ENCODE measurements at places on chromosomes 13 and 19.

- no peak for DNase-seq
These were observed 40.3 kb upstream of the IPO5 start for GRCh38 chr13:97913206-97913605.

GRCh38 chr19:44308011-44308410, 3.2 kb upstream of the ZNF235 start:
- no peak for DNase-seq

GRCh38 chr13:73717632-73718031, 416.6 kb downstream of the KLF12 start:
- no peak for DNase-seq

DNA sequence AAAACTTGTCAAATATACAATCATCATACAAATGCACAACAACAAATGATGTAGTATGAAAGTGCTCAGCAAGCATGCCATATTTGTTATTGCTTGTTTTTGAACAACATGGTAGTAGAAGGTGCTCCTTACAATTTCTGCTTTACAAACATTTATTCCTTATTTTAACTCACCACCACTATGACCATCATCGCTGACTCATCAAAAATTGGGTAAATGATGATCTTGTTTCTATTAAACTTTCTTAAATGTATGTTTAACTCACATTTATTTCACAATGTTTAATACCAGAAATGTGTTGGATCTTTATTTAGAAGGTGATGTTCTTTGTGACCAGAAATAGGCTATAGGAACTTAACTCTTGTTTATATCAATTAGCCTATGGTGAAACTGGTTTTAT, 45.5 kb downstream of the KCNRG start:
- DNase-seq = no peak

- DNase-seq = no peak
These were observed 1.1 kb downstream of the PPP1R12C start for GRCh38 chr19:55116232-55116858.

GRCh38 chr13:39835253-39835652, 179.8 kb downstream of the COG6 start:
- no peak for DNase-seq

- DNase-seq = no peak
These were observed 28.4 kb upstream of the CCNP start for GRCh38 chr19:40254714-40255418.

GRCh38 chr13:99269627-99270241, 11.6 kb upstream of the GPR18 start:
- peak; percentile 70 for DNase-seq

GRCh38 chr13:22103046-22104027, 432.5 kb downstream of the FGF9 start:
- no peak for DNase-seq

DNA sequence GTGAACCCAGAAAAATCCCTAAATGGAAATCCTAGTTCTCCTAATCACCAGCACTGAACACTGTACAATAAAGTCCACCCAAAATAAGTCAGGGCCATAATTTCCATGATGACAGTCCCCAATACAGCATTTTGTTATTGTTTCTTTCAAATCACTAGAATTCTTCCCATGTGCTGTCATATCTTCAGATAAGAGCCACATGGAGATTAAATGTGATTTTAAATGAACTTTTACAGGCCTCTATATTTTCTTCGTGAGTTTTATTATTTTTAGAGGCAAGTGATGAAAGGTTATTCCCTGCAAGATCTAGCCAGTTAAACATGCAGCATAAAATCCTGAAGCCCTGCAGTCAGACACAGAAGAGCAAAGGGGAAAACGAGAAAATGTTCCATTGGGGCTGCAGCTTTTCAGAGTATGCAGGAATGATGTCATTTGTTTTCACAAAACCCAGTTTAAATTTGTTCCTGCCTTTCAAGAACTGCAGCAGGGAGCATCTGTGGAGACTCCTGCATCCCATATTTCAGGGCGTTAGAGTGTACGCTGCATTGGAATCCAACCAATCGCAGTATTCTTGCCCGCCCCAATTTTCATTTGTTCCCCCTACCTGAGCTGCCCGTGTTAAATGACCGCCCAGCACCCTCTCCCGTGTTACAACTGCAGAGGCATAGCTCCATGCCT, 167.2 kb upstream of the KLF12 start:
- no peak for DNase-seq

DNA sequence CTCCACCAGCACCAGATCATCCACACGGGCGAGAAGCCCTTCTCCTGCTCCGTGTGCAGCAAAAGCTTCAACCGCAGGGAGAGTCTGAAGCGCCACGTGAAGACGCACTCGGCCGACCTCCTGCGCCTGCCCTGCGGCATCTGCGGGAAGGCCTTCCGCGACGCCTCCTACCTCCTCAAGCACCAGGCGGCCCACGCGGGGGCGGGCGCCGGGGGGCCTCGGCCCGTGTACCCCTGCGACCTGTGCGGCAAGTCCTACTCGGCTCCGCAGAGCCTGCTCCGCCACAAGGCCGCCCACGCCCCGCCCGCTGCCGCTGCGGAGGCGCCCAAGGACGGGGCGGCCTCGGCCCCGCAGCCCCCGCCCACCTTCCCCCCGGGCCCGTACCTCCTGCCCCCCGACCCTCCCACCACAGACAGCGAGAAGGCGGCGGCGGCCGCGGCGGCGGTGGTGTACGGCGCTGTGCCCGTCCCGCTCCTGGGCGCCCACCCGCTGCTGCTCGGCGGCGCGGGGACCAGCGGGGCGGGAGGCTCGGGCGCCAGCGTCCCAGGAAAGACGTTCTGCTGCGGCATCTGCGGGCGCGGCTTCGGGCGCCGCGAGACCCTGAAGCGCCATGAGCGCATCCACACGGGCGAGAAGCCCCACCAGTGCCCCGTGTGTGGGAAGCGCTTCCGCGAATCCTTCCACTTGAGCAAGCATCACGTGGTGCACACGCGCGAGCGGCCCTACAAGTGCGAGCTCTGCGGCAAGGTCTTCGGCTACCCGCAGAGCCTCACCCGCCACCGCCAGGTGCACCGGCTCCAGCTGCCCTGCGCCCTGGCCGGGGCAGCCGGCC, 9.4 kb downstream of the ZNF784 start:
- DNase-seq = no peak

DNA sequence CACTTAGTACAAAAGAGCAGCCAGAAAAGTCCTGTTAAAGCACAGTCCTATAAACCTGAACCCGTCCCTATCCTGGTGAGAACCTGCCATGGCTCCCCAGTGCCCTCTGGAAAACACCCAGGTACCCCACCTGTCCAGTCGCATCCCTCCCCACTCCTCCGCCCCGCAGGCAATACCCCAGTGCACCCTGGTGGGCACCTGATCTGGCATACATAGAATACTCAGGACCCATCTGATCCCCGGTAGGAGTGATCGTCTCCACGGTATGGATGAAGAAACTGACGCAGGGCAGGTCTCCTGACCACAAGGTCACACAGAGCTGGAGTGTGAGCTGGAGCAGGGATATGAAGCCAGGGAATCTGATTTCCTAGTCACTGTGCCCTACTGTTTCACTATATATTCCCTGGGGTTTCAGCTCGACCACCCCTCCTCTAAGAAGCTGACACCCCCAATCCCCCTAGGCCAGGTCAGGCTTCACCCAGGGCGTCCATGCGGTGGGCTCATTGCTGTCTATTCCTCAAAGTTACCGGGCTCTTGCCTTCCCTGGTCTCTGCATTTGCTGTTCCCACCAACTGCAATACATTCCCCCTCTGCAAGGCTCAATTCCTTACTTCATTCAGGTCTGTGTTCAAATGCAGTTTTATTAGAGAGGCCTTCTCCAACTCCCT, 12.6 kb downstream of the FBXO46 start:
- DNase-seq = no peak

- DNase-seq = peak; percentile 51
These were observed 4.9 kb downstream of the ARHGEF1 start for GRCh38 chr19:41887711-41888382.

GRCh38 chr13:22836475-22836874, 344.3 kb upstream of the SGCG start:
- no peak for DNase-seq

DNA sequence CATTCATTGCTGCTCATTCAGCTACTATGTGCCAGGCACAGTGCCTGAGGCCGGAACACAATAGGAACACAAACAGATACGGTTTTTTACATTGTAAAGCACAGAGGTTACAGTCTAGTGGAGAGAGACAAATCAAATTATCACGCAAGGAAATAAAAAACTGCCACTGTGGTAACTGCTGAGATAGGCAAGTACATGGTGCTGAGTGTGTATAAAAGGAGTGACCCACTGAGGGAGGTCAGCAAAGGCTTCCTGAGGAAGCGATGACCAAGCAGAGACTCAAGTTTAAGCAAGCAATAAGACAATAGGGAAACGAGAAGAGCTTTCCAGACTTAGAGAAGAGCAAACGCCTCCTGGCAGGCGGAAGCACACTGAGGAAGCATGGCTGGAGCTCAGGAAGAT, 56.4 kb downstream of the NUFIP1 start:
- no peak for DNase-seq

DNA sequence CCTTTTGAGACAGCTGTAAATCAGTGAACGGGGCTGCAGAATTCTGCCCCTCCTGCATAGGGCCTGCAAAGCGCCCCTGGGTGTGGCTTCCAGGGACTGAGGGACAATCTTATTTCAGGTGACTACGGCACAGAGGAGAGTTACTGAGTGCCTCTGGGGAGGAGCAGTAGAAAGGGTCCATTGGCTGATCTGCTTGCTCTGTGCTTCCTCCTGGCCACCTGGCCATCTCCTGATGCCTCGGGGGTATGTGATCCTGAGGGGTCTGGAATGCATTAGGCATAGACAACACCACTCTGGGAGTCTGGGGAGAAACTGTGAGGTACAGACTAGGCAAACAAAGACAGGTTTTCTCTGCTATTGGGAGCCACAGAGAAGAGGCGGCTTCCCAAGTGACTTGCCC, 2.8 kb downstream of the KCTD15 start:
- no peak for DNase-seq

DNA sequence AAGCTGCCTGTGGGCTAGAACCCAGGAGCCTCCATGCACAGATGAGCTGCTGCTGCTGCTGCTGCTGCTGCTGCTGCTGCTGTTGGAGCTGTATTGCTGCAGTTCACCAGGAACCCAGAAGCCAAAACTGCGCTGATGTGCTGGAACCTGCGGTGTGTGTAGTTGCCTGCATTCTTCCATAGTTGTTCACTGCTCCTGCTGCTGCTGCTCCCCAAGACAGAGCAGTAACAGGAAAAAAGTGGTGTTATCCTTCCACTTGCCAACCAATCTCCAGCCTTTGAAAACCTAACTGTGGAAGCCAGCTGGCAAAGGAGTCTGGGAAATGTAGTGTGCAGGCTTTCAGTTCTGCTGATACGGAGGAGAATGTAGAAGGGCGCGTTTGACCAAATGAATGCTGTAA, 37.9 kb downstream of the ARHGAP35 start:
- no peak for DNase-seq

DNA sequence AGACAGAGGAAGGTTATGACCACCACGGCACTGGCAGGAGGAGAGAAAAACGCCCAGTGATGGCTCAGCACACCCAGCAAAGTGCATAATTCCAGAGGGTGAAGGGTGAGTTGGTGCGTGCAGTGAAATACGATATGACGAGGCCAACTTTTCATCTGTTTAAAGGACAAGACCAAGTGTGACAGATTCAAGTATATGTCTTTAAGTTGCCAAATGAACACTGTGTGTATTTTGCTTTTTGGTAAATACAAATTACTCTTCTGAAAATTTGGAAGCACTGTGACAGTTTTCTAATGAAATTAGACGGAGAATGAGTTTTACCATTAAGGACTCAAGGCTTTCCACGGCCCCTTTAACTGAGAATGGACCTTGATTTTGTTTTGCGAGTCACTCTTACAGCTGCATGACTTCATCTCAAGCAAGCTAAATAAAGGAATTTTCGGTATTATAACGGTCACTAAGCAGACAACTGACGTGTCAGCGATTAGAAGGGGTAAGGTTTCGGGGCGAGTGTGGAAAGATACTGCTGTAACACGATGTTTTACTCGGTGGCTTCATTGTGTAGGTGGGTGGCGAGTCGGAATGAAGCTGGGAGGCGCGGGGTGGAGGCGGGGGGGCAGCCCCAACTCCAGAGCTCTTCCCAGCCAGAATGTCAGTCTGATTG, 22.8 kb downstream of the COL4A2 start:
- DNase-seq = no peak

DNA sequence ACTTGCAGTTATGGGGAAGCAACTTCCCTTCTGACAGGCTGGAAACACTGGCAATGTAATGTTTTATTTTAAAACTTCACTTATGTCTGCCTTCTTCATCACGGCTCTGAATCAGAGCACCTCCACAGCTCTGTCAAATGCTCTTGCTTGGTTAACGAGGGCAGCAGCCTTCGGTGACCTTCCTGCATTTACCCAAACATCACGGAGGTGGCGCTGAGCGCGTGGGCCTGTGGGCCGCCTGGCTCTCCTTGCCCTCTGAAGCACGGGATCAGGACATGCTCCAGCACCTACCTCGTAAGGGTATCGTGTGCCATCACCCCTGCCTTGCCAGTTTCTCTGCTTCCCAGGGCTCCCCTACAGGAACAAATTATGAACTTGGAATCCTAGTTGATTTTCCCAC, 310.0 kb downstream of the TEX29 start:
- no peak for DNase-seq

DNA sequence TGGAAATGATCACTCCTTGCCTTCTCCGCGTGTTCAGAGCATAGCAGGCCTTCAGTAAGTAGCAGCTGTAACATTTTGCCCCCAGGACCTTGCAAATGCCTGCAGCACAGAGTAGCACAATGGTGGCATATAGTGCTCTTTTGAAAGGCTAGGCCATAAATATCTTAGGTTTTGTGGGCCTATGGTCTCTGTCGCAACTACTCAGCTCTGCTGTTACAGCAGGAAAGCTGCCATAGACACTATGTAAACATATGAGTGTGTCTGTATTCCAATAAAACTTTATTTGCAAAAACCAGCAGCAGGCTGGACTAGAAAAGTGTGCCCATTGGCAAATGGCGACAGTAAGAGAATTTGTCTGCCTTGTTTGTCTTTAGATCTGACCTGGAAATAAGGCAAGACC, 9.4 kb downstream of the ITPKC start:
- DNase-seq = no peak

DNA sequence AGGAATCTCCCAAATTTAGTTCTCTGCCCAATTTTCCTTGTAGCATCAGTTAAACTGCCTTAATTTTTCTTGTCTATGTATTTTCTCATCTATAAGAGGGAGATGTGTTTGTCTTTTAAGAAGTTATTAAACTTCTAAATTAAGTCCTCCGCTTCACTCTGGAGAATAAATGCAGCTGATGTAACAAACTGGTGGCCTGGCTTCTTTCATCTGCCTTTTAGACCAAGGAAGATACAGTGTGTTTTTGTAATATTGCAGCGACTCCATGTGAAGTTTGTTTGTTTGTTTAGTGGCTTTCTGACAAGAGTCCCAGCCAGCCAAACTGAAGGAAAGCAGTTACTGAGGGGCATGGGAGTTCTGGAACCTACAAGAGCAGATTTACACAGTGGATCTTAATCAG, 56.4 kb downstream of the KLF12 start:
- no peak for DNase-seq
